ENCODE measurements at places on chromosomes 2 and 18.
A peak's percentile ranks its signal among the peaks of the same experiment; 100 is the strongest.

DNA sequence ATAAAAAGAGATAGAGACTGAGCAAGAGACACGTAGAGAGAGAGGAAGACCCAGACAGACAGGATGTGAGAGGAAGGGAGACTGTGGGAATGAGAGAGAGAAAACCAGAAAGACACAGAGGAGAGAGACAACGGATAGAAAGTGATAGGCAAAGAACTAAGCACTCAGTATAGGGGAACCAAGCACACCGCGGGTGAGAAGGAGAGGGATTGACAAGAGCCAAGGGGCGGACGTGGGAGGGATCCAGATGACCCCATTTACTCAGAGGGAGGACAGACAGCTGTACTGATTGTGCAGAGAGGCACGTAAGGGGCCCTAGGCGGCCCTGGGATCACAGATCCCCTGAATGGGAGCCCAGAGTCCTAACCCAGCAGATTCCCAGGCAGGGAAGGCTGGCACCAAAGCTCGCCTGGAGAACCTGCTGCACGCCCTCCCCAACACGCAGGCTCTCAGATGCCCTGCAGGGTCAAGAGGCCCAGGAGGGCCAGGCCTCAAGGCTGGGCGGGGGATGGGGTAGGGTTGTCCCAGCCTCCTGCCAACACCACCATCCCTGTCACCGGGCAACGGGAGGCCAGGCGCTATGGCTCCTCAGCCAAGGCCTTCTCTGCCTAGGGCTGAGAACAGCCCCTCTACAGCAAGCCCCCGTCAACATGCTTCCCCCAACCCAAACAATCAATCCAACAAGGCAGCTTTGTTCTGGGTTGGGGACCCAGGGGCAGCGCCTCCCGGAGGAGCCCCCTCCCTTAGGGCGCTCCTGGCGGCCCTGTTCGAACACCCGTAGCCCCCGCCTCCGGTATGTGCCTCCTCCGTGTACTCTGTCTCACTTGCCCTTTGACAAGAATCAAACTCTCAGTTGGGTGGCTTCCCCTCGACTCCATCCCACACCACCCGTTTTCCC lies 579 bp downstream of the LOXL3 start:
- H3K4me1 ChIP-seq, result peaks cover 7% of the 10 kb centered on the region
- peak overlapping the region; percentile 63 for H3K27ac ChIP-seq
- H3K27me3 ChIP-seq, result peaks cover 22% of the 10 kb centered on the region
- peaks cover 5% of the 10 kb centered on the region for H3K36me3 ChIP-seq
- no peak for DNase-seq

- H3K36me3 ChIP-seq, result peaks cover 16% of the 10 kb centered on the region
- H3K4me1 ChIP-seq, result peaks cover 11% of the 10 kb centered on the region
- no peak for DNase-seq
- no peak overlapping the region for H3K27ac ChIP-seq
- H3K4me3 ChIP-seq, result no peak overlapping the region
Observed at GRCh38 chr18:9211955-9212354, 75.4 kb downstream of the ANKRD12 start.

- no peaks in the 10 kb centered on the region for H3K27me3 ChIP-seq
- peaks cover 75% of the 10 kb centered on the region for H3K36me3 ChIP-seq
- peak; percentile 31 for DNase-seq
- peaks cover 65% of the 10 kb centered on the region for H3K4me1 ChIP-seq
- peak overlapping the region; percentile 90 for H3K27ac ChIP-seq
- H3K4me3 ChIP-seq, result peak overlapping the region; percentile 26
Observed at GRCh38 chr2:218230882-218231281, 13.9 kb downstream of the ARPC2 start.

DNA sequence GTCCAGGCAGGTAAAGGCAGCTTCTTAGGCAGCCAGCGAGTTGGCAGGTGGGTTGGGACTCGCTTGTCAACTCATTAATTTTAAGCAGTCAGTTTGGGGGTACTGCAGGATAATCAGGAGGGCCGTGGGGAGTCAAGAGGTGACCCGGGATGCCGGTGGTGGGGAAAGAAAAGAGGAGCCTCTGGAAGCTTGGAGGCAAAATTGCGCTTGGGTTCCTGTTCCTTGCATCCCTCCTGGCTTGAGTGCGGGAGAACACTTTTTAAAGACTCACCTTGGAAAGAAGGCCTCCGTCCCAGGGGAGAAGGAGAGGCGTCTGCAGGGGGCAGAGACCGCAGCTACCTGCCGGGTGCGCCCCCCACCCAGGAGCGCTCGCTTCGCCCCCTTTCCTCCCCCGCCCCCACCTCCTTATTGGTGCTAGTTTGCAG lies at the start of gene KCNJ3:
TSS of gene KCNJ3 (plus strand) at position 400 of the 425 bp plus-strand sequence. CDS start 81 bp downstream, outside the sequence.
- H3K36me3 ChIP-seq, result no peaks in the 10 kb centered on the region
- H3K4me1 ChIP-seq, result peaks cover 1% of the 10 kb centered on the region
- peak within 1 kb of the TSS; percentile 36 for H3K4me3 ChIP-seq
- peaks cover 36% of the 10 kb centered on the region for H3K27me3 ChIP-seq

DNA sequence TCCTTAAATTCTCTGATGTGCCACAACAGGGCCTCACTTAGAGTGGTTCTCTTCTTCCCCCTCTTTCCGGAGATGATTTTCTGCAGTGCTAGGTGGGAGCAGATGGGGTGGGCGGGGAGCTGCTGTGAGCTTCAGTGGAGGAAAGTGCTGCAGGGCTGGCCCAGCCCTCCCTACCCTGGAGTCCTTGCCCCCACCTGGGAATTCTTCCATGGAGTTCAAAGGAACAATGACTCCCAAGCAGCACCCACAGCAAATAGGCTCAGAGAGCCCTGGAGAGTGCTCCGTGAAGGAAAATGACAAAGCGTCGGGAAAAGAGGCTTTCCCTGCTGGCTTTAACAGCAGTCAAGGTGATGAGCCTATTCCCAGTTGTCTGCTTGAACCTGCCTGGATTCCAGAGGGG lies 28.8 kb downstream of the LOXHD1 start:
- peaks cover 13% of the 10 kb centered on the region for H3K4me1 ChIP-seq
- H3K27ac ChIP-seq, result no peak overlapping the region
- no peak overlapping the region for H3K4me3 ChIP-seq
- DNase-seq, result no peak
- H3K36me3 ChIP-seq, result no peaks in the 10 kb centered on the region

DNA sequence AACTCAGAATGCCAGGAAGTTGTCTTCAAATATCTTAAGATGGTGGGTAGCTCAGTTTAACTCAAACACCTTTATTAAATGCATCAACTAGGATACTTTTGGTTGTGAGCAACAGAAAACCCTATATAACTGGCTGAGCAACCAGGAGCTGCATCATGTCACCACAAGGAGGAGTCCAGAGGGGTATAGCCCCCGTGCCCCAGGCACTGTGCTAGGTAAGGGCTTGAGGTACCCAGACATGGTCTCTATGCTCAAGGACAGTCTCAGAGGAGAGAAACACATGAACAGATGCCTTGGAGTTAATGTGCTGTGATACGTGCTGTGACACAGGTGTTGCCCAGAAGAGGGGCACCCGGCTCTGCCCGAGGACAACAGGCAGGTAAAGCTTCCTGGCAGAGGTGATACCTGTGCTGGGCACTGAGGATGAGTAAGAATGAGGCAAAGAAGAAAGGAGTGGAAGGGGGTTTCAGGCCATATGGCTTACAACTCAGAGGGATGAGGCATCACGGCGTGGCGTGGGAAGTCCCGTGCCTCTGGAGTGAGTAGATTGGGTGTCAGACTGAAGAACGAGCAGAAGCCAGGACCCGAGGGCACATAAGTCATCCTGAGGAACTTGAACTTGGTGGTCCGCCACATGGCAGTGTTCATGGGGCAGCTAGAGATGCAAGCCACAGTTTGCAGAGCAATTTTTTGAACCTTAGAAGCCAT lies 32.0 kb upstream of the CAB39 start:
- H3K36me3 ChIP-seq, result peaks cover 3% of the 10 kb centered on the region
- no peaks in the 10 kb centered on the region for H3K27me3 ChIP-seq
- H3K4me1 ChIP-seq, result peaks cover 30% of the 10 kb centered on the region

GRCh38 chr2:238165288-238165921 lies 6.6 kb downstream of the ERFE start:
- H3K27me3 ChIP-seq, result peaks cover 17% of the 10 kb centered on the region
- H3K27ac ChIP-seq, result no peak overlapping the region
- H3K4me3 ChIP-seq, result no peak overlapping the region

DNA sequence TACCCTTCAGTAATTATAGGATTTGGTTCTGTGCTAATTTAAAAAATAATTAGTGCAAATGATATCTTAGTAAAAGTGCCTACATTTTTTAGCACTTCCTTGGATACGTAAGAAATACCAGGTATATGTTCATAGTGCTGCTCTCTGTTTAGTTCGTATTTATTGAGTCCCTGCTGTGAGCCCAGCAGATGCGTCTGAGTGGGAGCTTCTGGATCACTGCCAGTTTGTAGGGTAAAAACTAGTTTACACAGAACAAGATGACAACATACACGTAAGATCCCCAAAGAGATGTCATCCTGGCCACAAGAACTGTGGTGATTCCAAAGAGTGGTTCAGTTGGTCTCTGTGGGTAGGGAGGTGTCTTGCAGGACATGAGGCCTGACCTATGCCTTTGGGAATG lies 103.2 kb downstream of the CTIF start:
- no peaks in the 10 kb centered on the region for H3K4me1 ChIP-seq
- DNase-seq, result no peak
- H3K4me3 ChIP-seq, result no peak overlapping the region
- peaks cover 2% of the 10 kb centered on the region for H3K27me3 ChIP-seq

DNA sequence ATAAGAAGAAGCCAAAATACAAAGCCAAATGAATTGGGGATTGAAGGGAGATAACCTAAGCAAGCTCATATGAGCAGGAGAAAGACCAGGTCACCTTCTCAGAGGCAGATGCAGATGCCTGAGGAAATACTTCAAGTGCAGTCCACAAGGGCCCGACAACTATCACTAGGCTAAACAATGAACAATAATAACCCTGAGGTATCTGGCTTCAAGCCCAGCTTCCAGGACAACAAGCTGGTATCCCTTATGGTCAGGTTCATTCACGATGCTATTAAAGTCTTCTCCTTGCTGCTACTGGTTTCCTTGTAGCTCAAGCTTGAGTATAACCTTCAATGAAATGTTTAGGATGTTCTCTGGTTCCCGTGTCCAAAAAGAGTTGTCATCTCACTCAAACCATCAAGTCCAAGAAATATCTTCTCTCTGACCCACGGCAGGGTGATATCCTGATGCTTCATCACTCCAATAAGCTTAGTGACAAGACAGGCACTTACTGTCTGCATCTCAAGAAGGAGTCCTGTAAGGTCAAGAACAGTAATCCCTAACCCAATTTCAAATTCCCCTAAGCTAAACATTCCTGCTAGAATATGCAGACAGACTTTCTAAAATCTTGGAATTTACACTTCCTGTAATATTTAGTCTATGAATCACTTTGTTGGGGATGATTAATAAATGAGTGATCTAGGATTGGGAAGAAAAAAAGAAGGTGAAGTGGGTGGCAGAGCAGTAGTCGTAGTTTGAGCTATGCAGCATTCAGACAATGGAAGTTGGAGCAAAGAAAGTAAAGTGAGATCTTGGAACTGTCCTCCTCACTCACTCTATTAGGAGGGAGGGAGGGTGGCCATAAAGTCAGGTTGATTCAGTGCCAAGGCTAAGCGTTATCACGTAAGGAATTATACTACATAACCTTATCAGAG lies 33.1 kb downstream of the CHN1 start:
- H3K4me3 ChIP-seq, result no peak overlapping the region
- peaks cover 10% of the 10 kb centered on the region for H3K4me1 ChIP-seq
- DNase-seq, result no peak
- no peaks in the 10 kb centered on the region for H3K36me3 ChIP-seq
- no peaks in the 10 kb centered on the region for H3K27me3 ChIP-seq
- H3K27ac ChIP-seq, result no peak overlapping the region

DNA sequence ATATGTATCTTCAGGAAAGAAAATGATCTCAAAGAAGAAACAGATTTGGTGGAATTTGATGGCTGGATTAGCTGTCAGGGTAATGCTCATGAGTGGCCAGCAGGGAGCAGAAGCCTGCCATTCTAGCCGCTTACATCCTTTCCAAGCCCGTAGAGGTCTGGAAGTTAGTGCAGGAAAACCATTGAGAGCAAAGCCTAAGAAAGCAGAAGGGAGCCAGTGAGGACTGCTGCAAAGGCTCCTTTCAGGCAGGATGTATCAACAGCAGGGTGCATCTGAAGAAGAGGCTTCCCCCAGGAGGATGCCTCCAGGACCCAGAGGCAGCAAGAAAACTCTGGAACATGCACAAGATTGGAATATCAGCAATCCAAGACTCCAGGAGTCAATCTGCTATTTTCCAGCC lies 22.9 kb upstream of the LBH start:
- peaks cover 15% of the 10 kb centered on the region for H3K4me1 ChIP-seq
- H3K4me3 ChIP-seq, result no peak overlapping the region
- no peaks in the 10 kb centered on the region for H3K27me3 ChIP-seq
- no peaks in the 10 kb centered on the region for H3K36me3 ChIP-seq
- no peak overlapping the region for H3K27ac ChIP-seq

DNA sequence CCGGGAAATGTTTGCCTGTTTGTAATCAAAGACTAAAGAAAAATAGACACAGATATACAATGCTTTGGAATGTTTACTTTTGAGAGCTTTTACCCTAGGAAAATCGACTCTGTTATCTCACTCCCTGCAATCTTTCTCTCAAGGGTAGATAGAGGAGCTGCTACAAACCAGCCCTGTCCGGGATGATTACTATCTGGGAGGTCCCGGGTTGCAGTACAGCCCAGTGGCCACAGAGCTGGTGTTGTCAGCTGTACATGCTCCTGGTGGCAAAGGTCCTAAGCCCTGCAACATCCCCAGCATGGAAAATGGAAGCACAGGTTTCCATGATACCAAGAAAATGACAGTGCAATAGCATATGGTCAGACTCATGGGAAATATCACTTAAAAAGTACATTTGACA lies 570.5 kb upstream of the SOX11 start:
- H3K27ac ChIP-seq, result no peak overlapping the region
- no peak overlapping the region for H3K4me3 ChIP-seq
- H3K27me3 ChIP-seq, result no peaks in the 10 kb centered on the region

GRCh38 chr18:50862401-50862800 lies 16.5 kb upstream of the ME2 start:
- H3K27me3 ChIP-seq, result no peaks in the 10 kb centered on the region
- no peaks in the 10 kb centered on the region for H3K4me1 ChIP-seq
- H3K4me3 ChIP-seq, result no peak overlapping the region
- H3K27ac ChIP-seq, result no peak overlapping the region

GRCh38 chr2:54763636-54764291 lies 40.3 kb downstream of the EML6 start:
- peak; percentile 53 for DNase-seq
- no peak overlapping the region for H3K27ac ChIP-seq
- no peaks in the 10 kb centered on the region for H3K27me3 ChIP-seq
- H3K36me3 ChIP-seq, result no peaks in the 10 kb centered on the region
- no peak overlapping the region for H3K4me3 ChIP-seq

- peaks cover 7% of the 10 kb centered on the region for H3K27me3 ChIP-seq
- no peak overlapping the region for H3K4me3 ChIP-seq
- H3K27ac ChIP-seq, result no peak overlapping the region
- H3K36me3 ChIP-seq, result no peaks in the 10 kb centered on the region
Observed at GRCh38 chr2:235765181-235765820, 271.5 kb downstream of the AGAP1 start.
